Mononuclear cell (primary cell): ENCODE measurements at places on chromosomes 2 and 18. TPM values are rescaled to one million over a fixed set of nuclear protein-coding genes. Genes with fewer than 3 reads are reported as not detected.

Gene SALL3
- under 0.01 TPM for total RNA-seq

Gene IKZF2
- 12.6 TPM for total RNA-seq

Gene ALPG
- total RNA-seq = not detected

Gene UBR3
- total RNA-seq = 38.5 TPM

Gene WNT6
- not detected for total RNA-seq

Gene FOXD4L1
- total RNA-seq = 0.10 TPM

Gene RAB6D
- not detected for total RNA-seq
